ENCODE measurements at places on chromosomes 4 and X.

DNA sequence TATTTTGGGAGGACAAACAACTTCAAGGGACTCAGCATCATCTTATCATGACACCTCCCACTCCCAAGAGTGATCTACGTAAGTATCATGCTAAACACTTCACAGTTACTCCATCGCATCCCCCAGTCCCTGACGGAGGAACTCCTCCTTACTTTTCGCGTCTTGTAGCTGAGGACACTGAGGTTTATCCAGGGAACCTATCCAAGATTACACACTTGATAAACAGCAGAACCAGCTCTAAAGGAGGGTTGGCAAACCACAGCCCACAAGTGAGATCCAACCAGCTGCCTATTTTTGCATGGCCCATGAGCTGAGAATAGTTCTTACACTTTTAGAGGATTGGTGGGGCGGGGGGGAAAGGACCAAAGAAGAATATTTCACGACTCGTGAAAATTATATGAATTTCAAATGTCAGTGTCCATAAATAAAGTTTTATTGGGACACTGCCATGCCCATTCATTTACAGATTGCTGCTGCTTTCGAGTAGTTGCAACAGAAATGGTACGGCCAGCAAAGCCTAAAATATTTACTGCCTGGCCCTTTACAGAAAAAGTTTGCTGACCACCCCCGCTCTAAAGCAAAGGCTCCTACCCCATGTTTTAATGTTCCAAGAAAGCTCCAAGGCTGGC is 47.8 kb downstream of the SEPSECS start:
- no peak for DNase-seq

DNA sequence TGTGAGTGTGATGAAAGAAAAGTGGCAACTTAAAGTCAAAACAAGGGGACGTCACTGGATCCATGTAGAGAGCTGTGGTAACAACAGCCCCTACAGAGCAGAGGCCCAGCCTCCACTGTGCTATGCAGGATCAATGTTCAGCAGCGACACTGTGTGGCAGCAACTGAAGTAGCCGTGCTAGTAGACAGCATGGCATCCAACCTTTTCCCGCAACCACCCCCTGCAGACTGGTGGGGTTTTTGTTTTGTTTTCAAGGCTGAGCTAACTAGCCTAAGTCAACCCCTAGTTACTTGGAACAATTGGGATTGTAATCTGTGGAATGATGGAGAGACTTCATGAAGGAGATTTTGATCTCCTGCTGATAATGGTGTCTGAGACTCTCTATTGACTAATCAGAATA is 44.4 kb upstream of the PPARGC1A start:
- DNase-seq: no peak

GRCh38 chr4:176334066-176334465 is 14.3 kb downstream of the SPCS3 start:
- no peak for DNase-seq

DNA sequence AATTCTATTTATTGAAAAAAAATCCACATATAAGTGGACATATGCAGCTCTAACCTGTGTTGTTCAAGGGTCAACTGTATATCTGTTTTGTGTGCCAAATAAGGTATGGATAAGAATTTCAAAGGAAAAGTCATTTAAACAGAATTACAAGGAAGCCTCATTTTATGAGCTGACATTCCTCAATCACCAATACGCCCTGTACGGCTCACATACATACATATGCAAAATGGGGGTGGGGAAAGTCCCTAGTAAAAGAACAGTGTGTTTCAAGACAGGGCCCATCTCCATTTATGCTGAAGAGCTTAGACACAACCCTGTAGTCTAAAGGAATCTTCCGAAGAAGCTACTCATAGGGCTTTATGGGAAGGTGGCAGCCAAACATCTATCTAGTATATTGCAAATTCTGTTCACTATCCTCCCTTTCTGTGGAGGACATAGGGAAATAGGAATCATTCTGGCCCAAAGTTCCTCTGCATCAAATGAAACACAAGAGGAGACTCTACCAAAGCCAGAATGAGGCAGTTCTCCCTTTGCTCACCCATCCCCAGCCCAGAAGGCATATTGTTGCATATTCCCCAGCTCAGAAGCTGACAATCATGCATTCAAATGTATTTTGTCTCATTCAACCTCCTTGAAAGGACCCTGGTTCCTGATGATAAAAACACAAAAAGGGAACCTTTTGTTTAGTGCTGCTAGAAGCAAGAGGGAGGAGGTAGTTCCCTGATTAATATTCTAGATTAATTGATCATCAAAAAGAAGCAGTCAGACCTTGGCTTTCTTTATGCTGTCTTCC is 13.7 kb upstream of the ZBTB33 start:
- DNase-seq: no peak

- DNase-seq: no peak
Measured at GRCh38 chr4:54094451-54094850, 5.5 kb upstream of the GSX2 start.

GRCh38 chr4:21692241-21692640 is 256.3 kb downstream of the KCNIP4 start:
- DNase-seq: no peak

GRCh38 chr4:104416725-104417356 is 77.9 kb downstream of the CXXC4 start:
- DNase-seq: no peak

DNA sequence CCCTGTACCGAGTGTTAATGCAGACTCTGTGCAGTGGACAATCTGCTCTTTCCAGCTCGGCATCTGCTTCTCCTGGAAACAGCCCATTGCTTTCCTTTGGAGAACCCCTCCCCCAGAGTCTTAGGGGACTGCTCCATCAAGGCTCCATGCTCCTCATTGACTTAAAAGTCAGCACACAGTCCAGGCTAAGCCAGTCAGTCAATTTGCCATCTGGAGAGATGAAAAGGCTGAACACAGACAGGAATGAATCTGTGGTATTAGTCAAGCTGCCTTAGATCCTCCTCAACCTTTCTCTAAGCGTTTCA is 20.3 kb downstream of the ATP8A1 start:
- no peak for DNase-seq

- DNase-seq: no peak
Measured at GRCh38 chr4:127781300-127782024, 660 bp upstream of the HSPA4L start.

GRCh38 chrX:2385224-2385623 is 115.6 kb downstream of the DHRSX start:
- no peak for DNase-seq

- no peak for DNase-seq
Measured at GRCh38 chrX:154352012-154352401, 22.4 kb downstream of the FLNA start.

DNA sequence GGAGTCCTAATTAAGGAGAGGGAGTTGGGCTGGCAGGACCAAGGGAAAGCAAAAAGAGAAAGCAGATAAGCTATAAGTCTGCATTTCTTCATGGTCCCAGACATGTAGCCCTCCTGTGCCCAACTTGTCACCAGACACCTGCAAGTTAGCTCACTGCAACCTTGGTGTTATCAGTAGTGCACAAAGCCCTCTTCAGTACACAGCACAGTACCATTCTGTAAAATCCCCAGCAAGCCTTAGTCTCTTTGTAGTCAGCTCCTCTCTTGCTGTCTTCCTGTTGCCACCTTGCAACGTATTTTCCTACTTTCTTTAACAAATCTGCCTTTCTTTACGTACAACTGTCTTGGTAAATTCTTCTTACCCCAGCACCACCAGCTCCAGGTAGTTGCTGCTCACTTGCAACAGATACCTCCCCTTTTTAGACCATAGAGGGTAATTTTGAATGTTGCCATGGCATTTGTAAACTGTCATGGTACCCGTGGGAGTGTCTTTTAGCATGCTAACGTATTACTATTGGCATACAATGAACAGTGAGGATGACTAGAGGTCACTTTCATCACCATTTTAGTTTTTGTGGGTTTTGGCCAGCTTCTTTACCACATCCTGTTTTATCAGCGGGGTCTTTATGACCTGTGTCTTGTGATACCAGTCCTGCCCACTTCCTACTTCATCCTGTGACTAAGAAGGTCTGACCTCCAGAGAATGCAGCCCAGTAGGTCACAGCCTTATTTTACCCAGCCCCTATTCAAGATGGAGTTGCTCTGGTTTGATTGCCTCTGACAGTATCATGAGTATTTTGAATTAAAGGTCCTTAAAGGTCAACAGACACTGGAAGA is 28.3 kb upstream of the AP1S2 start:
- DNase-seq: no peak

- DNase-seq: no peak
Measured at GRCh38 chrX:131649741-131650140, 105.9 kb downstream of the OR13H1 start.

DNA sequence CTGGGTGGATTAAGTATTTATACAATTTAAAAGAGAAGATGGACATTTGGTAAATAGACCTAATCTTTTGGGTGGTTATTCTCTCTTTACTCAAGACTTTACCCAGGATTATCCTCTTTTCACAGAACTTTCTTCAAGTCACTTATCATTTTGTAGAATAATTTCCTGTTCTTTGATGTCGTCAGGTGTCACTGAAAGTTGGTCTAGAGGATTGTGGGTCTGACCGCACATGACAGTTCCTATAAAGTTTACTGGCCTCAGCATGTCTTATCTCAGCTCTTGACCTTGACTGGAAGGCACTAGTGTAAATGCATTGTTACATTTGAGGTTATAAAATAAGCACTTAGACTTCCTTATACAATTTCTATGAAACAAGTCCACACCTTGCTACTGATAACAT is 139.9 kb upstream of the SLC4A4 start:
- no peak for DNase-seq

DNA sequence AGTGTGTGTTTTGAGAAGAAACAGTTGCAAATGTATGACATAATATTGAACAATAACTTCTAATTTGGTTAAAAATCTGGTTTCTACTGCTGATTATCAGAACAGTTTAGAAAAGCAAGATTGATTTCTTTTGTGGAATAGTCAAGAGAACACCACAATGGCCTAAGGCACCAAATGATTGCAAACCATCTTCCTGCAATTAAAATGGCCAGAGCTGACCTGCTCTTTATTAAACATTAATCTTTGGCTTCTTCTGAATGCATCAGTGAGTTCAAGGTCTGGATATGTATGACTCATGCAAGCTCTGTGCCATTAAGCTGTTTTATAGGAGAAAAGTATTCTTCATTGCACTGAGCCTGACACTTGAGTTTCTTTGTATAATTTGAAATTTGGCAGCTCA is 107.8 kb upstream of the PDHA2 start:
- DNase-seq: no peak

GRCh38 chrX:114038358-114038757 is 545.5 kb upstream of the HTR2C start:
- no peak for DNase-seq

DNA sequence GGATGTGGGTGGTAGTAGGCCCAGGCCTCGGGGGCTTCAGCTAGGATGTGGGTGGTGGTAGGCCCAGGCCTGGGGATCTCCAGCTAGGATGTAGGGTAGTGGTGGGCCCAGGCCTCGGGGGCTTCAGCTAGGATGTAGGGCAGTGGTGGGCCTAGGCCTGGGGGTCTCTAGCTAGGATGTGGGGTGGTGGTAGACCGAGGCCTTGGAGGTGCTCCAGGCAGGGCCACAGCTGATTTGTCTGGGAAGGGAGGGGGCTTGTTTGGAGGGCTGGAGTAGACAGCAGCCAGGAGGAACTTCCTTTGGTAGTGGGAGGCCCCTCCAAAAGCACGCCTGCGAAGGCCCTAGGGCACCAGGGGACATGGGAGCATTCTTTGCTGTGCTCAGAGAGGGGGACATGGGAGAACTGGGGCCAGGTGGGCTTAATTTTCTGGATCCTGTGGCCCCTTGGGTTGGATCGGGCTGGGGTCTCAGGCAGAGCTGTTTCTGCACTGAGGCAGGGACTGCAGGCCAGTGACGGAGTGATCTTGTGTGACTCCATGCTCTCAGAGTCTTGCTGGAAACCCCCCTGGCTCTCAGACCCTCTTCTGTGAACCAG is 3.3 kb upstream of the SPON2 start:
- no peak for DNase-seq

GRCh38 chr4:153655928-153656327 is 28.2 kb upstream of the TLR2 start:
- no peak for DNase-seq

- DNase-seq: no peak
Measured at GRCh38 chr4:73944061-73944875, 37.6 kb downstream of the PF4 start.

DNA sequence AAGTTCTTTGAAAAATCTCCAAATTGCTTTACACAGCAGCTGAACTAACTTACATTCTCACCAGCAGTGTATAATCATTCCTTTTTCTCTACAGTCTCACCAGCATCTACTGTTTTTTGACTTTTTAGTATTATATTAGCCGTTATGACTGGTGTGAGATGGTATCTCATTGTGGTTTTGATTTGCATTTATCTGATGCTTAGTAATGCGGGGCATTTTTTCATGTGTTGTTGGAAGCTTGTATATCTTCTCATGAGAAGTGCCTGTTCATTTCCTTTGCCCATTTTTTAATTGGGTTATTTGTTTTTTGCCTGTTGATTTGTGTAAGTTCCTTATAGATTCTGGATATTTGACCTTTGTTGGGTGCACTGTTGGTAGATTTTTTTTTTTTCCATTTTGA is 931.7 kb downstream of the CENPC start:
- no peak for DNase-seq

- DNase-seq: no peak
Measured at GRCh38 chr4:121824950-121825349, 1.3 kb upstream of the CCNA2 start.

DNA sequence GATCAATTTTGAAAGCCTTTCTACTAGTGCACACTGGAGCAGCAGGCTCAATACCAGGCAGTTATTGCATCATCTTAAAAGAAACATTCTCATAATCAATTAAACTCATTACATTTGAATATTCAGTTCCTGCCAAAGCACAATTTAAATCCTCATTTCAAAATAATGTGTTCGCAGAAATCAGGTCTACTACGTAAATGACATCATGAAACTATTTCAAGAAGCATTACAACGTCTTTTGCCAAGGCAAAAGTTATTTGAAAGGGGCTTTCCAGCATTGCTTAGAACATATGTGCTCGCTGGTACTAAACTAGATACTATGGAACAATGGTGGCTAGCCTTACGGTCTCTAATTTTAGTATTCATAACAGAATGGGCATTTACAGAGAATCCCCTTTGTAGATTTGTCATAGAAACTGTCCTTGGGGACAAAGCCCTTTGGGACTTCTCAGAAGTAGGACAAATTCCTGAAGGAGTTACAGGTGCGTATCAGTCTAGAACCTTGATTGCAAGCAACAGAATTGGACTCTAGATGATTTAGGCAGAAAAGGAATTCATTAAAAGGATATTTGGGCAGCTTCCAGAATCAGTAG is 27.6 kb upstream of the HUWE1 start:
- no peak for DNase-seq
